Thoracic aorta (tissue), 2 donors: ENCODE measurements at places on chromosomes 5 and 9. TPM values are rescaled to one million over a fixed set of nuclear protein-coding genes. Genes with fewer than 3 reads are reported as not detected.

Gene POU5F2
- 6.2 TPM for total RNA-seq

Gene BAAT
- not detected for total RNA-seq

Gene PGGT1B
- total RNA-seq = 7.3 TPM

Gene CD72
- total RNA-seq = 2.2 TPM

Gene MSMP
- total RNA-seq = not detected

Gene SLC22A4
- 0.14 TPM for total RNA-seq

Gene PCDHA12
- 0.68 TPM for total RNA-seq

Gene C9orf50
- total RNA-seq = not detected

Gene IFNA2
- total RNA-seq = not detected

Gene CEL
- 0.78 TPM for total RNA-seq

Gene BASP1
- 48.8 TPM for total RNA-seq

Gene EQTN
- total RNA-seq = not detected

Gene C9
- total RNA-seq = not detected

Gene C5orf58
- not detected for total RNA-seq

Gene PIP5K1B
- total RNA-seq = 3.9 TPM
